ENCODE measurements at places on chromosomes 16 and 17.
A peak's percentile ranks its signal among the peaks of the same experiment; 100 is the strongest.

GRCh38 chr17:73634629-73635028, 9.6 kb downstream of the SDK2 start:
- DNase-seq: no peak

- no peak for DNase-seq
These were observed 197.3 kb downstream of the ANKFN1 start for GRCh38 chr17:56350592-56350991.

DNA sequence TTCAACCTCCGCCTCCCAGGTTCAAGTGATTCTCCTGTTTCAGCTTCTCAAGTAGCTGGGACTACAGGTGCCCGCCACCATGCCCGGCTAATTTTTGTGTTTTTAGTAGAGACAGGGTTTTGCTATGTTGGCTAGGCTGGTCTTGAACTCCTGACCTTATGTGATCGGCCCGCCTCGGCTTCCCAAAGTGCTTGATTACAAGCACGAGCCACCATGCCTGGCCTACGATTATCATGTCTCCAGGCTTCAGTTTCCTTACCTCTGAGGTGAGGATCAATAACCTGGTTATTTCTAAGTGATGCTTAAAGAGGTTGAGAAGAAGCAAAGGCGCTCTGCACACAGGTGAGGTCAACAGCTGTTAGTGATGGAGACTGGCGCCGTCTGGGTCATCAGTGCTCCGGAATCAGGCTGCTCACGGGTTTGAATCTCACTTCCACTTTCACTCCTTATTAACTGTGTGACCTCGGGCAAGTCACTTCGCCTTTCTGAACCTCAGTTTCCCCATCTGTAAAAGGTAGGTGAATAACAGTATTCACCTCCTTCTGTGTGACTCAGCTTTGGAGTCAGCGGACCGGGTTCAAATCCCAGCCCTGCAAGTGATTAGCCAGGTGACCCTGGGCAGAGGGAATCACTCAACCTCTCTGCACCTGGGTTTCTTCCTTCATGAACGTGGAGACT, 745 bp upstream of the ABCC1 start:
- DNase-seq: peak; percentile 57

DNA sequence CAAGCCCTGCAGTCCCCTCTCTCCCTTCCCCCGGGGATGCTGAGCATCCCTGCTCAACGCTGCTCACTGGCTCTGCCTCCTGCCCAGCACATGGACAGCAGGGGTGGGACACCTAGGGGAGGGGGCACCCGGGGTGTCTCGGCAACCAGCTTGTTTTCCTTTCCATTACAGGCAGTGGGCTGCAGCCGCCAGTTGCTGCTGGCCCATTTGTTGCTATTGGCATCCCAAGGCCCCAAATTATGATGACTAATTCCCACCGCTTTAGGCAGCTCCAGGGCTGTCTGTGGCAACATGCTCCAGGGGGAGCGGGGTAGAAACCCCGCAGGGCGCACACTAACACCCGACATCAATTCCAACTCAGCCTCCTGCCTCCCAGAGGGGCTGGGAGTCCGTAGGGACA, 4.9 kb downstream of the SDK2 start:
- no peak for DNase-seq

- DNase-seq: no peak
These were observed 638 bp upstream of the LYZL6 start for GRCh38 chr17:35944151-35944550.

DNA sequence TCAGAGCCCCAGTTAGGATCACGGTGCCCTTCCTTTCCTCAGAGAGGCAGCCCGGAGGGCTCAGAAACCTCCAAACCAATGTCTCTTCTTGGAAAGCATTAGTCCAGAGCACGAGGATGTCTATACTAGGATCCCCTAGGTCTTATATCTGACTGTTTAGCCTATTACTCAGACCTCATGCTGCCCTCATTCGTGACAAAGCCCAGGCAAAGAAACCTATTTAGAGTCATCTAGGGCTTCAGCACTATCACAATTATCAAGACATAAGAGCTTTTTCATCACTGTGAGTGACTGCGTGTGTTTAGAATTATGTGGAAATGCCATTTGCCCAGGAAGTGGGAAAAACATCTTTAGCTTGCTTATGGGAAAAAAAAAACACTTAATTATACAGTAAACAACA, 159.8 kb upstream of the NOL11 start:
- no peak for DNase-seq

- DNase-seq: no peak
These were observed 143.3 kb downstream of the PITPNC1 start for GRCh38 chr17:67520252-67520906.

DNA sequence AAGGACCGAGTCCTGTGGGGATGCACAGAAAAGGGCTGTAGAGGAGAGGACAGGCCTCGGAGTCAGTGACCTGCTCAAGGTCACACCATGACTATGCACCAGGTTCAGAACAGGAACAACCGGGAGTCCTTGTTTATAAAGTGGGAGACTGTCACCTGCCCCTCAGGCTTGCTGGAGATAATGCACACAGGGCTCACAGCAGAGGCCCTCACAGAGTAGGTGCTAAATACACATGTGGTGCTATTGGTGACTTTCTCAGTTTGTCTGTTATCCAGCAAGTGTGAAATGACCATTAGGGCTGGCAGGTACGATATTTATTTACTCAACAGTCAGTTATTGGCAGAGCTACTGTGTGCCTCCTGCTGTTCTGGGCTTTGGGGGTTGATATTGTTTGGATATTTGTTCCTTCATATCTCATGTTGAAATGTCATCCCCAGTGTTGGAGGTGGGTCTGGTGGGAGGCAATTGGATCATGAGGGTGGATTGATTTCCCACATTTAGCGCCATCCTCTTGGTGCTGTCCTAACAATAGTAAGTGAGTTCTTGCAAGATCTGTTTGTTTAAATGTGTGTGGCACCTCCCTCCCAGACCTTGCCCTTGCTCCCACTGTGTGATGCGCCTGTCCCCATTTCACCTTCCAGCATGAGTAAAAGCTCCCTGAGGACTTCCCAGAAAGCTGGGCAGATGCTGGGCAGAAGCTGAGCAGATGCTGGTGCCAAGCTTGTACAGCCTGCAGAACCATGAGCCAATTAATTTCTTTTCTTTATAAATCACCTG, 162.1 kb upstream of the MPHOSPH6 start:
- DNase-seq: no peak

GRCh38 chr17:10628756-10629155, 28.4 kb downstream of the MYH3 start:
- DNase-seq: no peak

Measured in kidney glomerular epithelial cell (primary cell).